GM19239 (cell line): ENCODE measurements at places on chromosomes 7 and 10.
A peak's percentile ranks its signal among the peaks of the same experiment; 100 is the strongest.

GRCh38 chr10:96416643-96417042 is 57.8 kb upstream of the OPALIN start:
- DNase-seq, result no peak

DNA sequence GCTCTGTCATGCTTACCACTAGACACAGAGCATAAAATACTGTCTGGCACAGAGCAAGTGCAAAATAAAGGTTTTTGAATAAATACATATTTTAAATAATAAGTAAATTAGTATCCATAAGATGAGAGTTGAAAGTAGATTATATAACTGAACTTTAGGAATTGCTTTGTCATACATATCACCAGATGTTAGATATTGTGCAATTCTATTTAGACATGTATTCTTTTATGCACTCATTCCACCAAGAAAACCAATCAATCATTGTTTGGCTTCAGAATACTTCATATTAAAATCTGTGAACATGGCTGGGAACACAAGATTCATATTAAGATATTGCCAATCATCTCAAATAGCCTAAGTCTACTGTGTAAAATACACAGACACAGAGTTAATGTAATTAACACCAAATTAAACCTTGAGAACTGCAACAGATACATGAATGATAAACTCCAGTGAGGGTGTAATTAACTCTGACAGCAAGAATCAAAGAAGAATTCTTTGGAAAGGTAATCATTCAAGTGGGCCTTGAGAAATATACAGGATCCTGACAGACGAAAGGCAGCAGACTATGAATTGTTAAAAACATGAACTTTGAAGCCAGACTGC is 201.0 kb upstream of the PTN start:
- DNase-seq, result no peak

DNA sequence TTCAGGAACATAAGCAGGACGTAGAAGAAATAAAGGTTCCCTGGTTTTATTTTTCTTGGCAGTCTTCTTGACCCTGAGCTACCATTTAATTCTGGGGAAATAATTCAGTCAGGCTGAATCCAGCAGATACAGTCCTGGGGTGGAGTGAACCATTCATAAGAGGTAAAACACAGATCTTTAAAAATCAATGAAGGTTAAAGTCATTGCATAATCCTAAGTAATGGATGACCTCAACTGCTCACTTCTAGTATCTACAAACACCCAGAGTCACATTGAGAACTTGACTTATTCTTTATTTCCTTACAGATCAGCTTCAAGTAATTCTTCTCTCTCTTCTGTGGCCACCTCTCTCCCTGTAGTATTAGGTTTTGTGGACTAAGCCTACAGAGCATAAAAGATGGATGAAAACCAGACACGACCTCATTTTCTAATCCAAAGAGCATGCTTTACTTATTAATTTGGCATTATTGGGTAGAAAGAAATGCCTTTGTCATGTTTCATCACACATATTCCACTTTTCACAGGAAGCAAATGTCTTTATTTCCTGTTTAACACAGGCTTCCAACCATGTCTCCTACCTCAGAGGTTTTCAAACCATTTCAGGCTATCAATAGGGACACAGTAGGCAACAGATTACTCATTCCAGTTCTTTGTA is 182.3 kb upstream of the IMMP2L start:
- DNase-seq, result no peak

DNA sequence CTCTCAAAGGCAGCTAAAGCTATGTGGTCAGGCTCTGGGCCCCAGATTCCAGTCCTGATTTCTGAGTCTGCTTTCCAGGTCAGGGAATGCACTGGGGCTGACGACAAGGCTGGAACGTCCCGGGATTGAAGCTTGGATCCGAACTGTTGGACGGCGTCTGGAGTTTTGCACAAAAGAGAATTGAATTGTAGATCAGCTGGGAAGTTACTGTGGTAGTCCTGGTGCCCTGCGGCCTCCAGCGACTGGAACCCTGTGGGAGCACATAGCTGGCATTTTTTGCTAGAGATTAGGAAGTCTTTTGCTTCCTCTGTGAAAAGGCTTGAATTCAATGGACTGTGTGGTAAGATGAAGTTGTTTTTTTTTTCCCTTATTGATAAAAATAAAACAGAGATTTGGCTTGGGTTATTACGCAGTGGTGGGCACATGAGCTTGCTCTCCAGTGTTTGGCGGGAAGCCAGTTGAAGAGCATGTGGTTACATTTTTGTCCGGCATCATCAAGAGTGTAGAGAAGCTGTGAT is at the start of gene HK1:
TSS of gene HK1 (plus strand) at position 51 of the 518 bp plus-strand sequence.
- no peak for DNase-seq

GRCh38 chr7:26348234-26348851 is 56.7 kb downstream of the SNX10 start:
- DNase-seq, result no peak

- no peak for DNase-seq
These were observed 23.0 kb downstream of the JCAD start for GRCh38 chr10:30036341-30036740.

- DNase-seq, result peak; percentile 7
These were observed 58.2 kb upstream of the YAE1 start for GRCh38 chr7:39507866-39508551.

DNA sequence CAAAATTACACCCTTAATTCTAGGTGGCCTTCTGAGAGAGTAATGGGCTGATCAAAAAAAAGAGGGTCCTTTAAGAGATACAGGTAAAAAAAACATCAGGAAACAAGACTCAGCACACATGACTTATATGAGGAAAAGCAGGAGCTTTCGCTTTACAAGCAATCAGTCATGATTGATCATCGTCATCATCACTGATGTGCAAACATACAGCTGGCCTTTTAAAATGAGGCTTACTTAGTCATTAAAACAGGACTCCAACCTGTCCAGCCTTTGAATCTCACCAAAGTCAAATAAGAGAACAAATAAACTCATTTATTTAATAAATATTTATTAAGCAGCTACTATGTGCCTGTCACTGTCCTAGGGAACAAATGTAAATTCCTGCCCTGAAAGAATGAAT is 255.3 kb downstream of the SKAP2 start:
- DNase-seq, result no peak

GRCh38 chr10:93180482-93180931 is 106.8 kb downstream of the CYP26A1 start:
- DNase-seq, result no peak

- no peak for DNase-seq
These were observed 45.5 kb upstream of the CYTH3 start for GRCh38 chr7:6317797-6318438.

GRCh38 chr7:6350433-6351058 is 78.1 kb upstream of the CYTH3 start:
- no peak for DNase-seq

DNA sequence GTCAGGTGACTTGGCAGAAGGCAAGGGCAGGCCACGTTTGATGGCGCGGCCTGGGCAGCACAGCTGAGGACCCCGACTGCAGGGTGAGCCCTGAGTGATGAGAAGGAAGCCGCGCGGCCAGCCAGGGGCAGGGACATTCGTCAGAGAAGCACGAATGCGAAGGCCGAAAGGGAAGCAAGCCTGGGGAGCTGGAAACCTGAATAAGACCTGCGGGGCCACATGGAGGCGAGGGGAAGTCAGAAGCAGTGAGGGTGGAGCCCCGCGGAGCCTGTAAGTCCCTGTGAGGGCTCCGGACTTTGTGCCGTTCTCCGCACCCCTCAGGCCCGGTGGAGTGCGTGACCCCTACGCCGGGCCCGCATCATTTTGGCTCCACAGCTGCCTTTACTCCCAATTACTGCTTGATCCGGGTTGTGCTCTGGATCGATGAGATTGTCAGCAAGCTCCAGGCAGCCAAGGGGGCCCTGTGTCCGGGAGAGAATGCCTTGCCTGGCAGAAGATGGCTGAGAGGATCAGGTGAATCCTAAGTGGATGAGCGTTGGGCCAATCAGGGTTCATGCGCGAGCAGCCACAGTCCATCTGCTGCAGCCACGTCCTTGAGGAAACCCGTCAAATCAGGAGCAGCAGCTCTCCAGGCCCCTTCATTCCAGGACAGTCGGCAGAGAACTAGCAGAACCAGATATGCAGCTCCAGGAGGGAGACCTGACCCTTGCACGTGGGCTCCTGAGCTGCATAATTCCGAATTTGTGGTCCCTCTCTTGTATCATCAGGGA is 293.3 kb upstream of the SHH start:
- no peak for DNase-seq

DNA sequence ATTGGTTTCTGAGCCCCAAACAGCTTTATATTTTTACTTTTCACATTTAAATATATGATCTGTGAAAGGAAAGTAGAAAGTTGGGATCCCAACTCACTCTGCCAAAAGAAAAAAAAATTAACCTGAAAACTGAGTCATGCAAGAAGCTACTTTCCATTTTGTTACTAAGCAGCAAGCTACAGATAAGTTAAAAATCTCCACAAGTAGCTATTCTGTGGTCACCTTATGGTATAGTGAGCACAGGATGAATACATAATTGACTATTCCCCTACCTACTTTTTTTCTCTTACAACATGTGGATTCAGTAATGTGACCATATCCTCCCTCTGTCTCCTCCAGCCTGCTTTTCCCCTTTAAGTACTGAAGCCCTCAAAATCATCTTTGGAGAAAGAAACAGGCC is 30.3 kb upstream of the CREB3L2 start:
- DNase-seq, result no peak

- no peak for DNase-seq
These were observed 233.9 kb downstream of the ZNF248 start for GRCh38 chr10:37623506-37623905.

DNA sequence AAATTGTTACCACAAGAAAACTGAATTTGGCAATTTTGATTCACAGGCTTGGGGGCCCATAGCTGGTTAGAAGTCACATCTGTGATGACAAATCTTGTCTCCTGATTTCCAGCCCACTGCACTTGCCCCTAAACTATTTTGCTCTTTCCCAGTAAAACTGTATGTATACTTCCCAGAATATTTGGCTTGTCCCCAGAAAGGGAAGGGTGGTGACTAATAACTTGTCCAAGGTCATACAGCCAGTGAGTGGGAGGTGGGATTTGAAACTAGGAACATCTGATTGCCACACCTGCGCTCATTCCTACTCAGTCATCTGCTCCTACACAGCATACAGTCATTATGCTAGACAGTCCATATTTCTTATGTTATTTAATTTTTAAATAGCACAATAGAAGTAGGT is 304.5 kb downstream of the SDHAF3 start:
- no peak for DNase-seq

DNA sequence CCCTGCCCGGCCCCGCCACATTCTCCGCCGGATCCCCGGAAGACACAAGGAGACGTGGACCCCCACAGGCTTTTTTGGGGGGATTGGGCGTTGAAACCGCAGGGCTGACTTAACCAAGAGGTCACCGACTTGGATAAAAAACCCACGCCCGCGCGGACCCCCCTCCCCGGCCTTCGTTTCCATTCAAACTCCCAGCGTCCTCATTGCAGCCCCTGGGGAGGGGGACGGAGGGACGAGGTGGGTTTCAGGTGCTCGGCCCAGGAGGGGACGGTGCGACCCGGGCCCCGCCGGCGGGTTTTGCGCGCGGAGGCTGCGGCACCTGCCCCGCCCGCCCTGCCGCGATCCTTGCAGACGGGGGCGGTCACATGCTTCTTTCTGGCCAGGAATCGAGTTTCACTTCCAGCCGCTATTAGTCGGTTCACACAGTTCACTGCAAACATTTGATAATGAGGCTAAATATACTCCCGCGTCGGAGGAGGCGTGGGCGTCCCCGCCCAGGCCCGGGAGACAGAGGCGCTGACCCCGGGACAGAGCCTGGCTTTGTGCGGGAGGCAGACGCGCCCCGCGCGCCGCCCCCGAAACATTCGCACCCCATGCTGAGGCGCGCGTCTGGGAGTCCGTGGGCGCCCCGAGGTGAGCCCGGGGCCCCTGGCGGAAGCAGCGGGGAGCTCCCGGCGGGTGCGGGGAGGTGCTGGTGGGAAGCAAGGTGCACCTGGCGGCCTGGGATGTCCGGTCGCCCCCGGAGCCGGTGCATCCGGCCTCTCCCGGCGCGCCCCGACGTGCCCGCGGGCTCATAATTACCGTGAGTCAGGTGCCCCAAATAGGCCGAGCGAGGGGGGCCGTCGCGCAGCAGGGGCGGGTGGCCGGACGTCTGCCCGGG is 2.7 kb upstream of the PDGFA start:
- DNase-seq, result peak; percentile 62

GRCh38 chr7:48279420-48279819 is 108.2 kb downstream of the ABCA13 start:
- DNase-seq, result no peak

GRCh38 chr7:112214883-112215282 is 8.4 kb downstream of the ZNF277 start:
- no peak for DNase-seq

GRCh38 chr7:18896343-18896975 is 221.0 kb downstream of the TWIST1 start:
- DNase-seq, result no peak

- no peak for DNase-seq
These were observed 14.1 kb upstream of the DUSP5 start for GRCh38 chr10:110483633-110484032.

DNA sequence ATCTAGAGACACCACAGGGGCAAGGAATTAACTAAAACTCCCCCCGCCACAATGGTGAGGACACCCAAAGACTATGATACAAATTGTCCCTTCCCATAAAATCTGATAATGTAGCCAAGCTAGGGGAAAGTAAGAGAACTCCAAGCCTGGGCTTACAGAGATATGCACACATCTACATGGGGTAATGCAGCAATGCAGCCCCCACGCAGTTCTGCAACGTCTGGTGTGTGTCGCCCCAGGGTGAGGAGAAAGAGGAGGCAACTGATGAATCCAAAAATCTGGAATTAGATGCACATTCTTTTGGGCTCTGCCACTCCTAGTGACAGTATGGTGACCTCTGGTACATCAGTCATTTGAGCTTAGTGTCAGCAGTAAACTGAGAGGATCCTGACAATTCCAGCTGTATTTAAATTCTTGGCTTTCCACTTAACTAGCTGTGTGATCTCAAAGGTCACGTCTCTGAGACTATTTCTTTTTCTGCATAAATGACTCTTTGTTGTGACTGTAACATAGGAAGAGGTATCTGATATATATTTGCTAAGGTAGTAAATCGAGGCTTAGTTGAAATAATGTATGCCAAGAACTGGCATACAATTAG is 51.5 kb downstream of the PIP4K2A start:
- DNase-seq, result no peak

GRCh38 chr7:28800150-28800549 is 158.0 kb downstream of the TRIL start:
- no peak for DNase-seq

GRCh38 chr10:22897371-22897770 is 30.5 kb upstream of the ARMC3 start:
- no peak for DNase-seq
